Fibroblast of villous mesenchyme (primary cell): ENCODE measurements at places on chromosomes 5 and 9. TPM values are rescaled to one million over a fixed set of nuclear protein-coding genes. Genes with fewer than 3 reads are reported as not detected.
A peak's percentile ranks its signal among the peaks of the same experiment; 100 is the strongest.

Gene ENTREP1
- total RNA-seq, result under 0.01 TPM in 1 of 2 replicates, not detected in the other

Gene RICTOR
- 47.4 and 50.1 TPM in 2 replicates for total RNA-seq

Gene N4BP3
- 0.43 and 0.64 TPM in 2 replicates for total RNA-seq

Gene HAVCR1
- not detected in 2 replicates for total RNA-seq

Gene CARTPT
- not detected in 2 replicates for total RNA-seq

Gene NUTM2G
- not detected in 2 replicates for total RNA-seq

Gene NUP155
- total RNA-seq, result 32.2 and 41.9 TPM in 2 replicates

Gene LCN1
- not detected in 2 replicates for total RNA-seq

Gene PDCD1LG2
- 31.6 and 59.6 TPM in 2 replicates for total RNA-seq

Gene KCNT1
- total RNA-seq, result not detected in 2 replicates

Gene TMEM252
- not detected in 2 replicates for total RNA-seq

DNA sequence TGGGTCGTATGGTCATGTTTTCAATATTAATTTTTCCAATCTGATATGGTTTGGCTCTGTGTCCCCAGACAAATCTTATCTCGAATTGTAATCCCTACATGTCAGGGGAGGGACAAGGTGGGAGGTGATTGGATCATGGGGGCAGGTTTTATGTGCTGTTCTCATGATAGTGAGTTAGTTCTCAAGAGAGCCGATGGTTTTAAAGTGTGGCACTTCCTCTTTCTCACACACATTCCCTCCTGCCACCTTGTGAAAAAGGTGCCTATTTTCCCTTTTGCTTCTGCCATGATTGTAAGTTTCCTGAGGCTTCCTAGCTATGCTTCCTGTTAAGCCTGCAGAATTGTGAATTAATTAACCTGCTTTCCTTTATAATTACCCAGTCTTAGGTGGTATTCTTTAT, 309.1 kb upstream of the GRIN3A start:
- no peak for DNase-seq

- peak; percentile 21 for DNase-seq
Measured at GRCh38 chr5:158819840-158820620, 279.7 kb downstream of the EBF1 start.

GRCh38 chr9:1031951-1032601, 18.1 kb upstream of the DMRT2 start:
- DNase-seq, result no peak

GRCh38 chr5:44619875-44620610, 188.7 kb upstream of the MRPS30 start:
- DNase-seq, result no peak

- DNase-seq, result peak; percentile 47
Measured at GRCh38 chr5:128782446-128782845, 182.8 kb upstream of the SLC27A6 start.

DNA sequence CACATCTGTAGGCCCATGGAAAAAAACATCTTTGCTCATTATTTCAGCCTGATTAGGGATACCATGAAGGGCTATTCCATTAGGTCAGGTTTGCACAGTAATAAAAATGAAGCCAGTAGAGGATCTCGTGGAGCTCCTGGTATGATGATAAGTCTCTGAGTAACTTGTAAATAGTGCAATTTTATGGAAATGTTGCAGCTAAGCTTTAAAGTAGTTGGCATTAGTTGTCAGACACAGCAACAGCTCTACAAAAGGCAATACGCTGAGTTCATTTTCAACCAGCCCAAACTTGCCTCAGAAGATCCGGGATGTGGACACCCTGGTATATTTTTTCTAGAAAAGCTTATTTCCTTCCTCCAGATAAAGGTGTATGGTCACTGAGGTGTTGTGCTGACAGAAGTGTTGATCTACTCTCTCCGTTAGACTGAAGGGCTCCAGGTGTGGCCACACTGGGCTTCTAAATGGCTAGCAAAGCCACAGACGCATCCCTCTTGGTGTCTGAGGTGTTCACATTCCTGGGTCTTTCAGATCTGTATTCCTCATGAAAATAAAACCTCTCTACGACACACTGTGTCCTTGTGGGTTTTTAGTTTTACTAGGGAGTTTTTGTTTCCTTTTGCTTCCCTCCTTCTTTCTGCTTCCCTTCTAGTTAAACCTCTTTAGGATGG, 141.6 kb downstream of the GHR start:
- no peak for DNase-seq

- DNase-seq, result no peak
Measured at GRCh38 chr9:90880669-90881068, 79.0 kb downstream of the SYK start.

- peak; percentile 27 for DNase-seq
Measured at GRCh38 chr5:40442346-40442745, 237.4 kb upstream of the PTGER4 start.

- no peak for DNase-seq
Measured at GRCh38 chr9:122562134-122562760, 9.3 kb downstream of the OR1N2 start.

DNA sequence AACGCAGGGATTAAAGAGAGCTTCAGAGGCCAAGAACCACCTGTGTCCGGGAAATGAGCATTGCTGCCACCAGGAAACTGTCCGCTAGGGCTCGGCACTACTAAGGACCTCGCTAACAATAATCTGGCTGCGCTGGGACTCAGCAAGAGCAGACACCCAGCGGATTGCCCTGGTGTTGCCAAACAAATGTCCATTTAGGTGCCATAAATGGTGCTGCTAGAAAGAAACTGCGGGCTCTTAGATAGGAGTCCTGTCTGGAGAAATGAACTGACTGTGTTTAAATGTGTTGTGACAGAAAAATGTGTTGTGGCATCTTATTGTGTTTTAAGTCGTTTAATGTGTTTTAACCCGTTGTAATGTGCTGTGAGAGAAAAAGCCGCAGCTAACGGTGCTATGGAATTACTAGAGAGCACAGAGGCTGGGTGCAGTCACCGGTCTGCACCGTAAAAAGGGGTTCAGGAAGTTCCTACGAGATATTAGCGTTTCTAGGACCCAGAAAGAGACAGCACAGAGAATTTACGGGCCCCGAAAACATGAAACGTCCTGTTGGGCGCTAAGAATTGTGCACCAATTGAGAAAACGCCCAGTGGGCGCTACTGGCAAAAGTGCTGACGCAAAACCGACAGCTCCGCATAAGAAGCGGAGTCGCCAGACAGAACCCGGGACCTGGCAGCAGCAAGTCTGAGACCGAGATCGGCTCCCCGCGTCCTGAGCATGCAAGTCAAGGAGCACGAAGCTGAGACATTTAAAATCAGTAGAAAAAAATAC, 90.6 kb downstream of the ANXA2R start:
- peak; percentile 86 for DNase-seq

DNA sequence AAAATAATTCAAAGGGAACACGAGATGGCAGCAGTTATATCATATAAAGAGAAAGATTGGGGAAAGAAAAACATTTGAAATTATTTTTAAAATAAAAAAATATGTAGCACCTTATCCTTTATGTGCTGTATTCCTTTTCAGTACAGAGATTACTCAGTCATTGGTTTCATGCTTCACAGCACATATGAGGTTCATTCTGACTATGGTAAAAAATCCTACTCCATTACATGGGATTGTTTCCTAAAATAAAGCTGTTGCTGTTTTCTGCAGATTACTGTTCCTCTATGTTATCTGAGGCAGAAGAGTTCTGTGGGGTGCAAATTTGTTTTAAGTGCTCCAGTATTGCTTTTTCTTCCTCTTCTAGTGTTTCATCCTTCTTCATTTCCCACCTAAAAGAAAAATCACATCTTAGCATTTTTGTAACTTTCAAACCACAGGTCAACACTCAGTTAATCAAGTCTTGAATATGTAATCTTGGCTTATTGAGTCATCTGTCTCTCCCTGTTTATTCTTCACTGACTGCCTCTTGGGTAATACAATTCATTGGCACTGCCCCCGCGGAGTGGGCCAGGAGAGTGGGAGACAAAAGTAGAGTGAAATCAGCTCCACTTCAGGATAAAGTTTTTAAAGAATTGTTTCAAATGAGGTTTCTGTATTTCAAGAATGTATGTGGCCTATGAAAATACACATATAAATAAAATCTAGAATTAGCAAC, 412.5 kb upstream of the POU5F2 start:
- DNase-seq, result no peak

DNA sequence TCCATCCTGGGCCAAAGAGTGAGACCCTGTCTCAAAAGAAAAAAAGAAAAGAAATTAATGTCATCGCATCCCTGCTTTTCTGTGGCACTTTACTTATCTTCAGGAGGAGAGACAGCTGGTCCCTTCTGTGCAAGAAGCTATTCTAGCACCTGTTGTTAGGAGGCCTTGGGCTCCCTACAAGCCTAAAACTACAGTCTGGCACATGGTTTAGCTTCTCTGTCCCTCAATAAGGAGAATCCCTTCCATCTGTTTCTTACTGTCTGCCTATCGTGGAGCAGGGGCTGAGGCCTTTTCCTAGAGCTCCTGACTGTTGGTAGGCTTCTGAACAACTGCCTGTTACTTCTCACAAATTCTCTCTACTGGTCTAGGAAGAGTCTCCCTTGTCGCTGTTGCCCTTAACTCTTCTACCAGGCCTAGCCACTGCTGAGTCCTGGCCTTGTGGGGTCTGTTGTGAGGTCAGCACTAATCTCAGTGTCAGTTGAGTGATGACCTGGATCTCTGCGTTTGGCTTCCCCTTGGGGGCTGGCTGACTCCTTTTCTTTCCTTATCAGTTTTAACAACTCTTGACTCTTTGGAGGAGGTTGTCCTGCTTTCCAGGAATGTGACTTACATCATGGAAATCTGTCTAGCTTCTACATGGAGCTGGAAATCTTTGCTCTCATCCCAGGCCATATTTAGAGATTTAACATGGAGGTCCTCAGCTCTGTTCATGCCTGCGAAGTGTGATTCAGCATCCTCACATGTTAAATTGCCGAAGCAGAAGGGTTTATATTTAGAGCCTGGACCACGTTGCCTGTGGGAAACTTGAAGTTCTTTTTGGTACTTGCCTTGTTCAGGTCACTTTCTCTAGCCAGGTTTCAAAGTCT, 5.7 kb upstream of the GARNL3 start:
- DNase-seq, result no peak

GRCh38 chr5:140801494-140801841, 611 bp downstream of the PCDHA3 start:
- no peak for DNase-seq

DNA sequence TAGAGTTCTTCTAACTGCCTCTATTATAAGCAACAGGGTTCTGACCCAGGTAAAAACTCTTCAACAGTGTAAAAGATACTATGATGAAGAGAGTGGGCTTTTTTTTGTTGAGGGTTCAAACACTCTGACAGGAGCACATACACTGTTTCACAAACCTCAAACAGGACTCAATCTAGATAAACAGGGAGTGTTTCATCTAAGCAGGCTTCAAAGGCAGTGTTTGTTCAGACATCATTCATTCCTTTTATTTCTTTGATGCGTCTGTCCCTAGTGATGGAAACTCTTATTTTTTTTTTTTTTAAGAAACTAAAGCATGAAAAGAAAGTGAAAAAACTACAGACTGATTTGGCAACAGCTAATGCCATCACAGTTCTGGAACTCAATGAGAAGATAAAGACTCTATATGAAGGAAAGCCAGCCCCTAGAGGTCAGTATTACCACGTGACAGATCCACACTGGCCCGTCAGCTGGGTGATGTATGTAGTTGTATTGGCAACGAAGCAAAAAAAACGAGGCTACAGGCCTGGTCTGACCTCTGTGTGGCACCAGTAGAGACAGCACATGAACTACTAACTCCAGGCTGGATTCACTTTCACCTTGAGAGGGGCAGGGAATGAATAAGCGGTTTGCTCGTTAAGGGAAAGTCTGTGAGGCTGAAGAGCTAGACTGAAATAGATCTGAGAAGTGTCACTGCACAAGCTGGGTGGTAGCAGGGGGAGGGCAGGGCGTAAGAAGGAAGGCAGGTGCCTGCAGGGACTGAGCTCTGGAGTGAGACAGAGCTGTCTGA, 172.2 kb downstream of the CCDC192 start:
- DNase-seq, result peak; percentile 55

- DNase-seq, result no peak
Measured at GRCh38 chr5:16229357-16229940, 49.9 kb upstream of the MARCHF11 start.

DNA sequence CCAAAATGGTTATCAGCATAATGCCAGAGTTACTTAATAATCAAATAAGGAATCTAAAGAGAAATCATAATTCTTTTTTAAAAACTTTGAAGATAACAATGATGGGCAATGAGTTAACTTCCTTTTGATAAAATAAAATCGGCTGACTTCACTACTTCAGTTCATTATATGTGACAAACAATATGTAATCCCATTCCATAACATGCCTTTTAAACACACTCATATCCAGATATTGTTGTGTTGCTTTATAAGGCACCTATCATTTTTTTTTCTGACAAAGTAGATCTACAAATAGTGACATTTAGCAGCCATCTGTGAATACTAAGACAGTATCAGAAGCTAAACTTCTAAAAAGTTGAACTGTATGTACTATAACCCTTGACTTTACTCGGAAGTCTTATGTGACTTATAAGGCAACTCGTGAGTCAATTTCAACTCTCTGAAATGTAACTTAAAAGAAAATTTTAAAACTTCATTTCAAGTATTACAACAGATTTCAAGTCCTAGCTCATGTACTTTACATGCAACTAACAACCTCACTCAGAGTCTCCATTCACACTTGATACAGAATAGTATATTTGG, 7.5 kb downstream of the ADAMTS6 start:
- DNase-seq, result no peak

GRCh38 chr9:91716815-91717214, 233.2 kb downstream of the ROR2 start:
- no peak for DNase-seq

DNA sequence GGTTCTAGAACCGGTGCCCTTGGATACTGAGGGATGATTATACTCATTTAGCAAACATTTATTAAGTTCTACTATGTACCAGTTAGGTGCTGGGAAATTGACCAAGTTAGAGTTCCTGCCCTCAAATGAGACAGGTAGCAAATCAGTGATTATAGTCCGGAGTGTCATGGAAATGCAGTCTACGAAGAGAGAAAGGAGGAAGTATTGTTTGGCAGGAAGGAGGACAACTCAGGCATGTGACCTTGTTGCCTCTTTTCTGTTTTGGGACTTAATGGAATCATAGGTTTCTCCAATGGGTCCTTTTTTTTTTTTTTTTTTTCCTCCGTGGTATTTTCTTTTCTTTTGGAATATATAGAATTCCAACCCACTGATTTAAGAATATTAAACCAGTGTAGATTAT, 28.0 kb downstream of the OSTF1 start:
- no peak for DNase-seq

- peak; percentile 45 for DNase-seq
Measured at GRCh38 chr9:116327701-116328405, 174.3 kb downstream of the PAPPA start.

GRCh38 chr5:151775025-151775606, 3.4 kb downstream of the G3BP1 start:
- no peak for DNase-seq

DNA sequence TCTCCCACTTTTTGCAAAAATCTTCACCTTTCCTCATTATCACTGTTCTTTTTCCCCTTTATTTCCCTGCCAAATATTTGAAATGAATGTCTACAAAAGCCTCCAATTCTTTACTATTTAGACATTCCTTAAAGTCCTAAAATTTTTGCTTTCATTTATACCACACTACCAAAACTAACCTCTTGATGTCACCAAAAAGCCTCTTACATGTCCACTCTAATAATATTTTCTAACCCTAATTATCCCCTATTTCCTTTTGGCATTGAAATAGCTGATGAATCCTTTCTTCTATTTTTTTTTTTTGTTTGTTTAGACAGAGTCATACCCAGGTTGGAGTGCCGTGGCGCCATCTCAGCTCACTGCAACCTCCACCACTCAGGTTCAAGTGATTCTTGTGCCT, 32.3 kb upstream of the NRG2 start:
- DNase-seq, result peak; percentile 16
